ENCODE measurements at places on chromosomes 5 and 9.

GRCh38 chr5:110925916-110926315, 145.6 kb upstream of the TSLP start:
- DNase-seq: no peak

- DNase-seq: no peak
Observed at GRCh38 chr5:158068964-158069363, 210.0 kb upstream of the CLINT1 start.

DNA sequence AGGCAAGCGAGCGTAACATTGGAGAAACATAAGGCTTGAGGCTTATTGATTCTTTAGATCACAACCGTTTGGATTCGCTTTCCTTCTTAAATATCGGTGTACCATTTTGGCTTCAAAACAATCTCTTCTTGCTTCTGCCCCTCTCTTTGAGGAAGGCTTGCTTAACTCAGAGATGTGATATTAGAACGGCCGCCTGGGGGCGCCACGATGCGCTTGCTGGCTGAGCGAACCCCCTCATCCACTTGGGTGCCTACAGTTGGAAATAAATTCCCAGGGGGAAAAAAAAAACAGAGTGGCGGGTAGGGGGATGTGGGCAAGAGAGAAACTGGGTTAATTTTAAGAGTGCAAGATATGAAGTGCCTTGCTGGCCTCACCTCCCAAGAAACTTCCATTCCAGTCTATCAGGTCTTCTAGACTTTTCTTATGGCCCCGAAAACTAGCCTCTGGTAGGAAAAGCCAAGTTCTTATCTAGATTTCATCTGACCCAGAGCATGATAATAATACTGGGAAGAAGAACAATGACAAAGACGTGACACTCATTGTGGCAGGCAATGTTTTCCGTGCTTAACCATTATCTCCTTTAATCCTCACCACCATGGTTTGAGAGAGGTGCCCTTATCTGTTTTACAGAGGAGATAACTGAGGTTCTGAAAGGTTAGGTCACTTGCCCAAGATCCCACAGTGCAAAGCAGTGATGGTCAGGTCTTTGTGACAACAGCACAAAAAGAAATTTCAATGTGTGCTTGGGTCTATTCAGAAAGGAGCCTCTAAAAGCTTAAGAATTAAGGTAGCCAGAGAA, 115.8 kb downstream of the DPYSL3 start:
- no peak for DNase-seq

- DNase-seq: no peak
Observed at GRCh38 chr5:26390608-26391007, 647.8 kb downstream of the CDH9 start.
